ENCODE measurements at places on chromosomes 3 and 15.
A peak's percentile ranks its signal among the peaks of the same experiment; 100 is the strongest.

DNA sequence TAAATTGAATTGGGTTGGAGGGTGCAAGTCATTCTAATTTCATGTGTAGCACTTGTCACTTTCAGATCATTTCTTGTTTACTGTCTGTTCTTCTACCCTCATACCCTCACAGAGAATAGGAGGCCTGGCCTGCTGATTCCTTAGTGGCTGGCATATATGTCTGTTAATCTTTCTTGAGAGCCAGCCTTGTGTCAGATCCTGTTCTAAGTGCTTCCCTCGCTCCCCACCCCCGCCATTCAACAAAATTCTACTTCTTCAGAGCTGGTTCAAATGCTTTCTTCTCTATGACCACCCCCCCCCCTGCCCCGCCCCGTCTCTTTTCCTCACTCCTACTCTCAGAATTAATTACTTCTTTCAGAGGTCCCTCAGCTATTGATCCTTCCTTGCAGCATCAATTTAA lies 1.5 kb upstream of the U2SURP start:
- no peak for DNase-seq

DNA sequence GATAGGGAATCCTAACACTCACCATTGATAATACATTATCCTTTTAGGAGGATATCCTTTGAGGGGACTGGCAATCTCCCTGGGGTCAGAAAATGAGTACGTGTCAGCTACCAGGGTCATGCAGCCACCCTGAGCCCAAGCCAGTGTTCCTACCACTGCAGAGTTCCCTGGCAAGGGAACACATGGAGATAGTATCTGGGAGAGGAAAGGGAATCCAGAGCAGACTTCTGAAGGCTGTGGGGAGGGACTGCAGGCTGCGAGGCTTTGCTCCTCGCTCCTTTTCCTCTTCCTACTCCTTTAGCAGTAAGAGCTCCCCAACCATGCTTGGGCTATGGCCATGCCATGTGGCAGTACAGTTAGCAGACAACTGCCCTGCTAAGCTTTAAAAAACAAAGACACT lies 62.9 kb upstream of the TJP1 start:
- DNase-seq: no peak

DNA sequence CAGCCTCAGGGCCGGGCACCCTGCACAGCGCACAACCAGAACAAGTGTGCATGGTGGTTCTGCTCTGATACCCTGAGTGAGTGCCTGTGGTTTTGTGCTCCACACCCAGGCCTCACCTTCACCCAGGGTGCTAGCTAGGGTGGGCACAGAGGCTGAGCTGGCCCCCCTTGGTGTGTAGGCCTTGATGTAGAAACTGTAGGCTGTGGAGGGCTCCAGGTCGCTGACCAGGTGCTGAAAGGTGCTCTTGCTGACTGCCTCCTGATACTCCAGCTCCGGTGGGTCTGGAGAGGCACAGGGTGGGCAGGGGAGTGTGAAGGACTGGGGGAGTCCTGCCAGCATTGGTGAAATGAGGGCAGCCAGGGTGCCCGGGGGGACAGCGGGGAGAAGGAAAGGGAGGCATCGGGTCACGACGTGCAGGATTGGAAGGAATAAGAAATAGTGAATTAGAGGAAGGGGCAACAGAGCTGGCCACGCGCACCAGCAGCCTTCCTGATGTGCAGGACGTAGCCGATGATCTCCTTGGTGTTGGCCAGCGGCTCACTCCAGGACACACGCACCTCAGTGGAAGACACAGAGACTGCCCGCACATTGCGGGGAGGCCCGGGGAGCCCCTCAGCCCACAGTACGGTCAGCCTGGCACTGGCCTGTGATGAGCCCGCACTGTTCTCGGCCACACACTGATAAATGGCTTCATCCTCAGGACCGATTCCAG lies 26.6 kb downstream of the RNU5B-1 start:
- DNase-seq: no peak

- no peak for DNase-seq
These were observed 93.8 kb upstream of the UBE2E1 start for GRCh38 chr3:23711916-23712494.

DNA sequence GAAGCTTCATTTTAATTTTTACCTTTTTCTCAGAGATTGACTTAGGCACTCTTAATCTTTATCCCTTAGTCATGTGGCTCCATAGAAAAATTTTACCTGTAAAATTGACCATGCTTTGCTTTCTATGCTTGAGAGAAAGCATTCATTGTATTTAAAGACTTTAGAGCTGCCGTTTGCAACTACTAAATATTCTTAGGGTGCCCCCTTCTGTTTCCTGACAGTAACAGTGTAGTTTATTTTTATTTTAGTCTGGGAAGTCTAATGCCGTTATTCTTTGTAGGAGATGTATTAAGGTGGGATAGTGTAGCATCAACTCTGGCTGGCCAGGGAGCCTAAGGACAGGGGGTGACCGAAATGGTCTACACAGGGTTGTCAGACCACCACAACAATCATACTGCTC lies 84.5 kb upstream of the SYNPR start:
- no peak for DNase-seq

GRCh38 chr3:42442640-42443039 lies 32.2 kb upstream of the LYZL4 start:
- no peak for DNase-seq

DNA sequence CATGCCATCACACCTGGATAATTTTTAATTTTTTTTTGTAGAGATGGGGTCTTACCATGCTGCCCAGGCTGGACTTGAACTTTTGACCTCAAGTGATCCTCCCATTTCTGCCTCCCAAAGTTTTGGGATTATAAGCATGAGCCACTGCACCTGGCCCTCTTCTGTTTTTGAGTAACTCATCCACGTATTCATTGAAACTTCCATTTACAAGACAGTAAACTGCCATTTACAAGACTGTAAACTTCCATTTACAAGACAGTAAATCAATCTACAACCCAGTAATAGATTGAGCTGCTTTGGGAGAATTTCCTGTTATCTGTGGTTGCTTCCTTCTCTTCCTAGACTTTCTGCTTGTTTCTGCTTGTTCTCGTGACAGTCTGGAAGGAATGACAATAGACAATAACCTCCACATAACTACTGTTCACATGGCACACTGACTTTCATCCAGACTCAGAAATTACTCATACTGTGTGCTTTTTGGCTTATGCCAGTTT lies 114.7 kb upstream of the CCNL1 start:
- no peak for DNase-seq

GRCh38 chr3:50714946-50715345 lies 40.2 kb downstream of the DOCK3 start:
- no peak for DNase-seq

GRCh38 chr3:98003306-98003969 lies 31.2 kb upstream of the RIOX2 start:
- no peak for DNase-seq

- no peak for DNase-seq
These were observed 2.5 kb downstream of the MAP3K13 start for GRCh38 chr3:185365291-185366073.

GRCh38 chr15:77738441-77739302 lies 106.0 kb upstream of the LINGO1 start:
- no peak for DNase-seq

- DNase-seq: no peak
These were observed 60.9 kb upstream of the DIPK2A start for GRCh38 chr3:143910756-143911155.

DNA sequence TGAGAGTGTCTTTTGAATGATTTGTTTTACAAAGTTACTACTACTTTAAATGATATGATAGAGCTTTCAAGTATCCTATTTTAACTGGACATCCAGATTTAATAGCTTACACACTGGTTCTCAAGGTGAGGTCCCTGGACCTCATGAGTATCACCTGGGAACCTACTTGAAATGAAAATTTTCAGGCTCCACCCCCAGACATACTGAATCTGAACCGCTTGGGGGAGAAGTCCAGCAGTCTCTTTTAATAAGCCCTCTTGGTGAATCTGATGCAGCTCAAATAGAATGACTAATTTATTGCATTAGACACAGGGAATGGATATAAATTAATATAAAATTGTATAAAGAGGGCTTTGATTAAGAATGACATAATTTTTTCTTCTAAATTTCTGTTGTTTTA lies 29.4 kb upstream of the SLITRK3 start:
- DNase-seq: no peak

DNA sequence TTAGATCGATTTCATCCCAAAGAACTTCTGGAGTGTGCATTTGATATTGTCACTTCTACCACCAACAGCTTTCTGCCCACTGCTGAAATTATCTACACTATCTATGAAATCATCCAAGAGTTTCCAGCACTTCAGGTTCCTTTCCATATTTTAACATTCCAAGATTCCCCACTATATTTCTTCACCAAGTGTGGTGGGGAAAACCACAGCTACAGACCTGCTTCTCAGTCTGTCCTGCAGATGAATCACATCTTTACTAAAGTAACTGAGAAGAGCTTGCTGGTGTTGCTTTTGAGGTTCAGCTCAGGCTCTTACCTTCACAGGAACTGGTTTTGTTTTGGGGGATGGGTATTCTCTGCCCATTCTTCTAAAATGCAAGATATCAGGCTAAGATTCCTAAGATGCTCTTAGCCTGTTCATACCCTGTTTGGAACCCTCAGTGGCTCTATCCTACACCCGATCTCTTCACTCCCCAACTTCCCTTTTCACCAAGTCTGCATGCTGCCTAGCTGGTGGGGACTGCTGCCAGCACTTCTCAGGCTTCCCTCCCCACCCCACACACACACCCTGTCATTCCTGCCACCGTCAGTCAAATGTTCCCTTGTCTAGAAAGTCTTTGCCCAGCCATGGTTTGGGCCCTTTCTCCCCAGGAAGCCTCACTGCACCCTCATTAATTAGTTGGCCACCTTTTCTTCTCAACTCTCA lies 30.8 kb downstream of the SRP14 start:
- no peak for DNase-seq

- no peak for DNase-seq
These were observed 12.6 kb downstream of the PDHB start for GRCh38 chr3:58421004-58421403.

DNA sequence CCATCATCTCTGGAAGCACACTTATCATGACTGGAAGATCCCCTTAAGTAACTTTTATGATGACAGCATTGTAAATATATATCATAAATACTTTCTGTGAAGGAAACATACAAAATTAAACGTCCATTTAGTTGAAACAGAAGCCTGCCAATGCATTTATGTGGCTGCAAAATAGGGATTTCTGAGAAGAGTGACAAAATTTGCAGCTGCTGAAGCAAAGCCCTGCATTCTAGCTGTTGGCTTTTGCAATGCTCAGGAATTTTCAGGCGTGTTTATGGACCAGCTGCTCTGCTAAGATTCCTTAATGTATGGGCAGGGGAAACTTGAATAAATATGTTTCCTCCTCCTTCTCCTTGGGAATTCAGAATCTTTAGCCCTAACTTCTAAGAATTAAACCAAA lies 137.3 kb downstream of the CACNA2D3 start:
- DNase-seq: no peak

DNA sequence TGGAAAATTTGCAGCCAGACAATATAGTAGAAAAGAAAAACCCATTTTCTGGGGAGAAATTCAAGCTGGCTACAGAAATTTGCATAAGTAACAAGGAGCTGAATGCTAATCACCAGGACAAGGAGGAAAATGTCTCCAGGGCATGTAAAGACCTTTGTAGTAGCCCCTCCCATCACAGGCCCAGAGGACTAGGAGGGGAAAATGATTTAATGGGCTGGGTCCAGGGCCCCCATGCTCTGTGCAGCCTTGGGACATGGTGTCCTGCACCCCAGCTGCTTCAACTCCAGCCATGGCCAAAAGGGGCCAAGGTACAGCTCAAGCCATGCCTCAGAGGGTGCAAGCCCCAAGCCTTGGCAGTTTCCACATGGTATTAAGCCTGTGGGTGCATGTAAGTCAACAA lies 197.6 kb upstream of the POU1F1 start:
- no peak for DNase-seq

DNA sequence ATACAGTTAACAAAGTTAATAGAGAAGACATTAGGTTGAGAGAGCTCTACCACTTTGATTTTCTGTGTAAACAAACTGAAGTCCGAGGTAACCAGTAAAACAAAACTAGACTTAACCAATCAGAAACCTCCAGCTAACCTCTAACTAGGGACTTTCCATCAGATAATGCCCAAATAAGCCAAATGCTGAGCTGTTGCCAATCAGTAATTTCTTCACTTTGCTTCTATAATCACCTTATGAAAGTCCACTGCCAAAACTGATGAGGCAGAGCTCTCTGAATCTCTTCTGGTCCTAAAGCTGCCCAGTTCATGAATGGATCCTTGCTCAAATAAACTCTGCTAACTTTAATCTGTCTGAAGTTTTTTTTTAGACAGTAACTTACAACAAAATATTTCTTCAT lies 448.0 kb upstream of the NECTIN3 start:
- DNase-seq: no peak

DNA sequence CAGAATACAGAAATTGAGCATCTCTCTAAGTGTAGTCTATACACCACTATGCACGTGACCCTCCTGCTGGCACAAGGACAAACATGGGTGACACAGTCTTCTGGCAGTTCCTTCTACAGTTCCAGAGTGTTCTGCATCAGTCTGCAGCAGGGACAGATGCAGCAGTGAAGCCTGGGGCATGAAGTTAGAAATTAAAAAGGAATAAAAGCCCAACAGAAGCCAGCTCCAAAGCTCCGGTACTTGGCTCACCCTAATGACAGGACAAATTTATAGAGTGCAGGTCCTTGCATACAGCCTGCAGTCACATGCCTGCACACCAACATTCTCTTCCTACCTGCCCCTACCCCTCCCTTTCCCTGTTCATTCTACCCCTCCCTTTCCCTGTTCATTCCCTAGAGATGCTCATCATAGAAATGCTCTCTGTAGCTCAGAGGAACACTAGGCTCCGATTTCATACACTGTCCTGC lies 15.0 kb downstream of the UACA start:
- no peak for DNase-seq

DNA sequence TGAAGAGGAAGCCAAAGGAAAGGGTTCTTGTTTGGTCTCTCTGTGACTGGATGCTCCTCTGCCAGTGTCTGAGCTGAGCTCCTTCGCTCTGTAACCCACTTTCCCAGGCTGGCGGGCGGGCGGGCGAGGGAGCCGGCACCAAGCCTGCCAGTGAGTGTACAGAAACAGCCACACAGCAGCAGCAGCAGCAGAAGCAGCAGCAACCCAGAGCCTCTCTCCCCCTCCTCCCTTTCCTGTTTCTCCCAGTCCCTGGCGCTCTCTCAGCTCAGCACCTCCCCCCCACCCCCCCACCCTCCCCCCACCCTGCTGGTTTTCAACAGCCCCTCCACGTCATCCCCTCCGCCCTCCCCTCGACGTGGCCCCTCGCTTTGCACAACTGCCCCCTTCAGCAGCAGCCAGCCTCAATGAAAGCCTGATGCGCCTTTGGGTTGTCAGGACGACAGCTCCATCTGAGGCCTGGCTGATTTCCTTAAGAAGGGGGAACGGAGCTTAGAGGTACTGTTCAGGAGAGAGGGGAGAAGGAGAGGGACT lies at the start of gene LSAMP:
Gene LSAMP, minus strand, starts transcription at position 177 of the 531 bp plus-strand sequence.
- DNase-seq: peak; percentile 78
